ENCODE measurements at places on chromosomes 16 and 17.
A peak's percentile ranks its signal among the peaks of the same experiment; 100 is the strongest.

GRCh38 chr17:4443476-4443875, 9.7 kb downstream of the SPNS3 start:
- DNase-seq: no peak

GRCh38 chr16:19881028-19881427, 3.6 kb downstream of the GPRC5B start:
- no peak for DNase-seq

GRCh38 chr17:77400445-77400870, 259.7 kb downstream of the SEC14L1 start:
- DNase-seq: peak; percentile 77

DNA sequence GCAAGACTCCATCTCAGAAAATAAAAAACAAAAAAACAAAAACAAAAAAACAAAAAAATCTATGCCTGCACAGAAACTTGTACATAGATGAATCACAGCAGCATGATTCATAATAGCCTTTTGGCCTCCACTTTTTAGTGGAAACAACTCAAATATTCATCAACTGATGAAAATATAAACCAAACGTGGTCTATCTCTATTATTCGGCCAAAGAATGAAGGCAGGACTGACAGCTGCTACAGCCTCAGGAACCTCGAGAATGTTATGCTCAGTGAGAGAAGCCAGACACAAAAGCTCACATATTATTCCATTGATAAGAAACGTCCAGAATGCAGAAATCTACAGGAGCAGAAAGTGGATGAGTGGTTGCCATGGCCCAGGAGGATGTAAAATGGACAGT, 19.8 kb downstream of the PPL start:
- DNase-seq: no peak

GRCh38 chr17:29613352-29613837, 9.3 kb downstream of the CORO6 start:
- peak; percentile 87 for DNase-seq

GRCh38 chr16:24700549-24701392, 28.7 kb upstream of the TNRC6A start:
- no peak for DNase-seq

DNA sequence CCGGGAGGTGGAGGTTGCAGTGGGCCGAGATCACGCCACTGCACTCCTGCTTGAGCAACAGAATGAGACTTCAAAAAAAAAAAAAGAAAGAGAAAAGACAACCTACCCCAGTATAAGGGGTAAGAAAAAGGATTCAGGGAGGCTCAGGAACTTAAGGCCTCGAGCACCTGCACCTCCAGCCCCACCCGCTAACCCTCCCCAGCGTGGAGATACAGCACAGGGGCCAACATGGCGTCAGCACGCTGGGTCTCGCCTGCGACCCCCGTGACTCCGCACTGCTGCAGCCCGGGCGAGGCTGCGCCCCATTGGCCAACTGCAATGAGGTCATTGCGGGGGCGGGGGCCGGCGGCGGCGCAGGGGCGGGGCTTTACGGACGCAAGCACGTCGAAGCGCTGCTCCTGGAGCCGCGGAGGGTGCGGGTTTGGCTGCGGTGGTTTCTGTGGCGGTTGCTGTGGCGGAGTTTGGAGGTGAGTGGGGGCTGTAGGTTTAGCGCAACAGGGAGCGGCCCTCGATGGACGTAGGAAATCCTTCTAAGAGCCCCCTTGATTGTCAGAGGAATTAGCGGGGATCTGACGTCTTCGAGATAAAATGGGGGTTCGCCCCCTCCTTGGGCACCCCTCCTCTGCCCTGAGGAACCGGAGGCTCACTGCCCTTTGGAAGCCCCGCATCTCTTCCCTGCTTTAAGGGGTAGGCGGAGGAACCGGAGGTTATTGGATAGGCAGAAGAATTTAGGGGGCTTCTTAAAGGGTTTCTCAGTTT, at the start of gene ATP6V0A1:
TSS of gene ATP6V0A1 (plus strand) at position 382 of the 759 bp plus-strand sequence. CDS start 2,017 bp downstream, outside the sequence.
- DNase-seq: peak; percentile 87

- DNase-seq: no peak
These were observed 7.4 kb upstream of the DPEP1 start for GRCh38 chr16:89606006-89606405.

- DNase-seq: no peak
These were observed 299 bp downstream of the NUP85 start for GRCh38 chr17:75205793-75206163.

DNA sequence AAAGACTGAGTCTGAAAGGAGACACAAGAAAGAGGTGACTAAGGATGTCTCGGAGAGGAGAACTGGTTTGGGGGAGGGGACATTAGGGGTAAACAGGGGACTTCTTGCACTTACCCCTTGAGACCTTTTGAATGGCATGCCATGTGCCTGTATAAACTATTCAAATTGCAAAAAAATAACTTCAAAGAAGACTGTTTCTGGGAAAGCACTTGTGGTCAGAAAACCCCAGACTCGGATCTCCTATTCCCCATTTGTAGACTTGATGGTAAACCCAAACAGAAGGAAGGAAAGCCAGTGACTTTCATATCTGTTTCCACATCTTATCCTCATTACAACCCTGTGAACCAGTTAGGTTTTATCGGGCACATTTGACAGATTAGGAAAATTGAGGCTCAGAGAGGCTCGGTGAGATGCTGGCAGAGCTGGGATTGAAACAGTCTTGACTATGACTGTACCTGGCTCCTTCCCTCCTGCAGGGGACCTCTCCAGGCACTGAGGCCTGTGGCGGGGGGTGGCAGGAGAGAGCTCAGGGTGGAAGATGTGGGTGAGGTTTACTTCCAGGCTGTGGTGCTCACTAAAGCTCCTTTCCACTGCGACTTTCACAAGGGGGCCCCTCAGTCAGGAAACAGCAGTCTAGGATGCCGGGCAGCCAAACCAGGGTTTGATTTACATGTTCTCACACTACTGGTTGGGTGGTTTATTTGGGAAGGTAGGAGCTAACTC, 30.5 kb upstream of the PLCG2 start:
- no peak for DNase-seq

Measured in activated T-cell treated with anti-CD3 and anti-CD28 coated beads for 4 hours (primary cell).